ENCODE measurements at places on chromosomes 5 and 9.

- DNase-seq, result no peak
These were observed 1.1 kb upstream of the DBH start for GRCh38 chr9:133635098-133635497.

- no peak for DNase-seq
These were observed 45.6 kb downstream of the VCAN start for GRCh38 chr5:83517072-83517687.

GRCh38 chr9:134458207-134459108 is 132.2 kb downstream of the RXRA start:
- no peak for DNase-seq

GRCh38 chr5:17305964-17306725 is 88.7 kb downstream of the BASP1 start:
- no peak for DNase-seq

DNA sequence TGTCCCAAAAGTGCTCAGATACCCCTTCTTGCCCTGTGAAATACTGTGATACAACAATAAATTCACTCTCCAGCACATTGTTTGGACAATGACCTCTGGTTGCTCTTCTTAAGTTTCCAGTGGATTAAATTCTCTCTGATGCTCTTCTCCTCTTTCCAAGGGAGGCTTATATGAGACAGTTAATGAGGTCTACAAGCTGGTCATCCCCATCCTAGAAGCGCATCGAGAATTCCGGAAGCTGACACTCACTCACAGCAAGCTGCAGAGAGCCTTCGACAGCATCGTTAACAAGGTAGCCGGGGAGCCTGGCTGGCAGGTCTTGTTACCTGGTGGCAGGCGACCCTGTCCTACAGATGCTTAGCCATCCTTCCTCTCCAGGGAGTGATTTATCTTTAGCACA is 226.5 kb downstream of the DOCK8 start:
- DNase-seq, result no peak

DNA sequence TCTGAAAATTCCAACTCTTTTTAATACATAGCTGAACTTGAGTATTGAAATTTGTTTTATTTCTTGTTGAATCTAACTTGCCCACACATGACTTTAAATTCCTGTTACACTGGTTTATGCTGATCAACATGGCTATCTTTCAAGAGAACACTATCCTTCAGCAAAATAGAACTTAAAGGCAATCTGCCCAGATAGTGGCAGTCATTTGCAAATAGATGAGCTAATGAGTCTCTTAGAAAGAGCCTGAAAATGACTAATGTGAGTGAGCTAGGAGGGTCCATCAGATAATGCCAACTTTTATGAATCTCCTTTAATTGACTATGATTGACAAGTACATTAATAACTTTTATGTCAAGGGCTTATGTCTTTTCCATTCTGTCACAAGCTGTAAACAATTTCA is 1360.8 kb upstream of the C9orf72 start:
- no peak for DNase-seq

DNA sequence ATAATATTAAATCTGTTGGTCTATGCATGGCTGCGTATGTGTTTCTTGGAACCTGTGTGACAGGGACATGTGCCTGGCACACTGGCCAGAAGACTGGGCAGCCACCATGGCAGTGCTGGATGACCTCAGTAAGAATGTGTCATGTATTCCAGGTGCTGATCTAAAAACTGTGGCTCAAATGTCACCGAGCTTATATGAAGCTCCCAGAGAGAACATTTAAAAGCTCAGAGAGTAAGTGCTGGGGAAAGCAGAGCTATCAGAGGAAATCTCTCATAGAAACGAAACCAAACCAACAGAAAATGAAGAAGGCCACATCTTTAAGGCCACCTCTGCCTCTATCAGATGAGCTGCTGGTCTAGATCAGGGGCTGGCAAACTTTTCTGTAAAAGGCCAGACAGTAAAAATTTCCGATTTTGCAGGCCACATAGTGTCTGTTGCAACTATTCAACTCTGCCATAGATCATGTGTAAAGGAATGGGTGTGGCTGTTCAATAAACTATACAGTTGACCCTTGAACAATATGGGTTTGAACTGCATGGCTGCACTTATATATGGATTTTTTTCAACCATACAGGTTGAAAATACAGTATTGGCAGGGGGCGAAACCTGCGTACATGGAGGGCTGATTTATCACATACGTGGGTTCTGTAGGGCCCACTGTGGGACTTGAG is 31.8 kb downstream of the TSTD2 start:
- no peak for DNase-seq

DNA sequence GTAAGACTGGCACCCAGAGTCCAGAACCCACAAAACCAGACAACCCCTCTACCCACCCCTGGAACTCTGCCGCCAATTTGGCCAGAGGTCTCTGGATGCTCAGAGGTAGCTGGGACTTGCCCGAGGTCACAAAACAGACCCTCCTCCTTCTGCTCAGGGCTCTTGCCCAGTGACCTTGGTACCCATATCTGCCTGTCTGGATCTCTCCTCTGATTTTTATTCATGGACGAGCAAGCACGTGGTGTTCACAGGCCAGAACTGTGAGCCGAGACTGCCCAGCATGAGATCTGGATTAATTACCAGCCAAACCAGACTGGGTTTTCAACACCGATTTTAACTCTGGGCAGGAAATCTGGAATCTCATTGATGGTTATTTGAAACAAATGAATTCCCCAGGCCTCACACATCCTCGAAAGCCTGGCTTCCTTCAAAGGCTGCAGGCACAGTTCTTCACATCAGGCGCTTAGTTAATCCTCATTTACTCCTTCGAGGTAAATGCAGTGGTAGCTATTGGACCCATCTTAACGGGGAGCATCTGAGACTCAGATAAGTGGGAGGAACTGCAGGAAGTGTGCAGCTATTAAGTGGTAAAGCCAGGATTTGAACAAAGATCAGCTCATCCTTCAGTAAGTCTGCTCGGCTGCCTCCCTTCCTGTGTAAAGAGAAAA is 21.4 kb downstream of the COL27A1 start:
- DNase-seq, result no peak

- DNase-seq, result no peak
These were observed 34.1 kb downstream of the LMX1B start for GRCh38 chr9:126647585-126648411.

GRCh38 chr5:57172466-57173318 is 1.2 kb upstream of the GPBP1 start:
- DNase-seq, result peak; percentile 38

DNA sequence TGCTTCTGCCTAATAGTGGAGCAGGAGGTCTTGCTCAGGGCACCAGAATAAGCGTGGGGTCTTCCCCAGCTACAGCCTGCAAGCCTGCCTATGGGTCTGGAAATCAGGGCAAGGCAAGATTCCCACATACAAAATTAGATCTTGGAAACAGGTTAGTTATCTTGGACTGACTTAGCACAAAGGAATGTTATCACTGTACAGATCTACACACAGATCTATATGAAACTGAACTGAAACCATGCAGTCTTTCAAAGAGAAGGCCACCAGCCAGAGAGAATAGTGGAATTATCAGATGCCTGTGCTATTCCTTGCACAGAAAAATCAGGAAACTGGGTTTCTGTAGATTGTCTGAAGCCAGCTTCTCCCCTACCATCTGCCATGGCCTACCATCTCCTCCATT is 585.7 kb downstream of the ACTL7B start:
- DNase-seq, result no peak

- DNase-seq, result no peak
These were observed 987 bp upstream of the FOXI1 start for GRCh38 chr5:170104710-170105109.

- DNase-seq, result no peak
These were observed 485.6 kb upstream of the NUDT12 start for GRCh38 chr5:104048231-104048630.

Data from globus pallidus (tissue), 1 donor.